ENCODE measurements at places on chromosomes 4 and X.

DNA sequence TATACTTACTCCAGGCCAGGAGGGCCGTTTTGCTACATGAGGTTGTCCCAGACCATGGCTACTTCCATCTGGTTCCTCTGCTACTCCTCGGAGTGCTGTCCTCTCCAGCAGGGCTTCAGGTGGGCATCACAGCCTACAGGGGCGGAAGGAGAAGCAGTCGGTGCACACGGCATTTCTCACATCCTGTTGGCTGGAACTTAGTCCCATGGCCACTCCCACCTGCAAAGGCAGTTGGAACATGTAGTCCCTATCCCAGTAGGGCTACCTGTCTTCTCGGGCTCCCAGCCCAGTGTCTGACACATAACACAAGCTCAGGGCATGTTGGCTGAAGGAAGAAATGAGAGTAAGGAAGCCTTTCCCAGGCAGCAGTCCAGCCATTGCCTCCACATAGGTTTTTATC lies 7.7 kb upstream of the STK32B start:
- DNase-seq = no peak

- peak; percentile 93 for DNase-seq
Observed at GRCh38 chr4:158020176-158020575, 152.6 kb downstream of the GASK1B start.

DNA sequence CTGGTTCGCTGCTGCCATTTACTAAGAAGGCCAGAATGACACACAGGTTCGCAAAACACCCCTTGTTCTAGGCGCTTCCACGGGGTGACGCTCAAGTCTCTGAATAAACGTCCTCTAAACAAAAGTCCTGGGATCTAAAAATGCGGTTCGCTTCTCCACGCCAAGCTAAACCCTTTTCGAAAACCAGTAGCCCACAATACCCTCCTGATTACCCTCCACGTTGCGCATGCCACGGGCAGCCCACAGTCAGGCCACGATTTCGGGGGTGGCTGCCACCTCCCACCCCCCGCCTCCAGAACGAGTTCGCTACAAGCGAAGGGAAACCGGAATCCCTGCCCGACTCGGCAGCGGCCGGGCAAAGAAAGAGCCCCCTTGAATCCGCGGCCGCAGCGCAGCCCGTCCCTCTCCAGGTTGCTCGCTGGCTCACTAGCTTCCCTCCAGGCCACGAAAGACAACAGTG lies 423 bp downstream of the RPL39 start:
- DNase-seq = peak; percentile 36

- DNase-seq = peak; percentile 25
Observed at GRCh38 chr4:180947425-180947824, 1295.8 kb upstream of the TENM3 start.

GRCh38 chr4:157057218-157057617 lies 18.7 kb upstream of the GLRB start:
- DNase-seq = peak; percentile 42

DNA sequence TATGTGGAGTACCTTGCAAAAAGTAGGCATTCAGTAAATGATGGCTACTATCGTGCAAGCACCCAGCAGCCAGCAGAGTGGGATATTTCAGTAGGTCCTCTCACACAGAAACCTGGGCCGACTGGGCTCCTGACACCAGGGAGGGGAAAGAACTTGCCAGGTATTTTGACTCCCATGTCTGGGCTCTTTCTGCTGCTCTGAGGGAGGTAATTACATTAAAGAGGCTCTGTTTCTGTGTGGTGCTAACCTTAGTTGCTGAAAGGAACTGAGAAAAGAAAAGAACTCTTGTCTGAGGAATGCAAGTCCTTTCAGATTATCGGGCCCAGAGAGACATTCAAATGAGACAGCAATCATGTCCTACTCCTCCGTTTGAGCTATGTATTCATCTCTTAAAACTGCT lies 175.8 kb upstream of the MTMR8 start:
- no peak for DNase-seq

GRCh38 chr4:152957437-152958171 lies 21.5 kb downstream of the FHDC1 start:
- peak; percentile 8 for DNase-seq

DNA sequence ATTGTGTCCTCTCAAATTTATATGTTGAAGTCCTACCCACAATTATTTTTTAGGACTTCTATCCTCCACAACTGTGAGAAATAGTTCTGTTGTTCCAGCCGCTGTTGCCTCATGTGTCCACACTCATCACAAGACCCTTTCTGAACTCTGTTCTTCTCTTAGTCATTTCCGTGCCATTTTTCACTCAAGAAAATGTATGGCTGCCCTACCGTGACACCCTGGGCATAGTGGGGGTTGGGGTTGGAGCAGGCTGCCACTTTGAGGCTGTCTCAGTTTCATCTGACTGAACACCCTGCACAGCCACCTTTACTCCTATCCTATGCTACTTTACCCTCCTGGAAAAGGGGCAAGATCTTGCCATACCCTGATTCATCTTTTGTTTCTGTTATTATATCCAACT lies 319.1 kb downstream of the TENM3 start:
- no peak for DNase-seq

DNA sequence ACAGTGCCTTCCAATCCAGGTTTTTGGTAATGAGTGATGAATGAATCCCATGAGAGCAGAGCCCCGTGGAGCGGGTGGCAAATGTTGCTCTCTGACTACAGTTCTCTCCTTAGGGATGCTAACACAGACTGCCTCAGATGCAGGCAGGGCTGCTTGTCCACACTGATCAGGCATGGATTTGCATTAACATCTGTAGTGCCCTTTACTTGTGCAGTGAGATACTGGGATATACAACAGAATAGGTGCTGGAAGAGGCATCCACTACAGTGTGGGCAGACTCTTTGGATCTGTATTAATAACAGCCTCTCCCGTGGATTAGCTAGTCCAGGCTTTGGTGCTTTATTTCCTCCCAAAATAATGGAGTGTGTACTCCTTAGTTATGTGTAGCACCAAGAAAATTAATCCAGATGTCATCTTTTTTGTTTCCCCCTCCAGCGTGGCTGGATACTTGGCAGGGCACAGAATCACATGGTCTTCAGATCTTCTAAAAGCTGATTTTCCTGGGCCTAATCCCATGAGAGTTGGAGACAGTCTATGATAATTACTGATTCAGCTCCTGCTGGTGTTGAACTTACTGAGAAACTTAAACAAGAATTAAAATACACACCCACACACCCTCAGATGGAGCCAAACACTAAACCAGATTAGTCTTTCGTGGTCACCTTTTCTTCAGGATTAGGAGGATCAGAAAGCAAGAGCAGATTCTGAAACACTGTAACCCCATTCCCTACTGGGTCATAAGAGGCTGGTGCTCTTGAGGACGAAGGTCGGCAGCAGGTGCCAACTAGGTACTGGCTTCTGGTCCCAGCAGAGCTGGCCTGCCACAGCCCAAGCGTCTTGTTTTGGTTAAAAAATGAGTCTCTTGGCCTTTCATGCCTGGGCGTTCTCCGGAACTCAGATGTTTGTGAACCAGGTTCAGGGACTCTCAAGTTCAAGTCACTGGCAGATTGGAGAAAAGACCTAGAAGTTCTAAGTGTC lies 23.1 kb upstream of the NAP1L5 start:
- DNase-seq = no peak

DNA sequence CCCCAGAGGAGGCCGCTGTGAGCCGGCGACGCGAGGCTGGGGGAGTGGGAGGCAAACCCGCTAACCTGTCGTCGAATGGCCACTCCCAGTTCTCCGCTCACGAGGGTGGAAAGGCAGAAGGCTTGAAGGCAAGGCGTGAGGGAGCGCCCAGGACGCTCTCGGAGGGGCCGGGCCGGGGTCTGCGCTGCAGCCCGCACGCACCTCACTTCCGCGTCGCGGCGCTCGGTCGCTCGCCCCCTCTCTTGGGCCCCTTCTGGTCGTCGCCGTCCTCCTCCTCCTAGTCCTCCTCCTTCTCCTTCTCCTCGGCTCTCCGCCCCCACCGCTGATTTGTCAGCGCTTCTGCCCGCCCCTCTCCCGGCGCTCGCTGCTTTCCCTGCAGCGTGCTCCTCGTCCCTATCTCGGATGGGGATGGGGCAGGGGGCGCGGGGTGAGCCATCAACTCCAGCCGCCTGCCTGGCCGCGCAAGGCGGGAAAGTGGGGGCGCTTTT lies at the start of gene SNCA:
Gene SNCA, minus strand, starts transcription at position 265 of the 488 bp plus-strand sequence. CDS start 1,494 bp downstream, outside the sequence.
- peak; percentile 42 for DNase-seq

- DNase-seq = no peak
Observed at GRCh38 chr4:7710576-7711306, 228.9 kb downstream of the AFAP1 start.

GRCh38 chr4:139957065-139957464 lies 196.9 kb downstream of the MAML3 start:
- no peak for DNase-seq

GRCh38 chr4:40915318-40916217 lies 165.8 kb downstream of the NSUN7 start:
- DNase-seq = peak; percentile 64

DNA sequence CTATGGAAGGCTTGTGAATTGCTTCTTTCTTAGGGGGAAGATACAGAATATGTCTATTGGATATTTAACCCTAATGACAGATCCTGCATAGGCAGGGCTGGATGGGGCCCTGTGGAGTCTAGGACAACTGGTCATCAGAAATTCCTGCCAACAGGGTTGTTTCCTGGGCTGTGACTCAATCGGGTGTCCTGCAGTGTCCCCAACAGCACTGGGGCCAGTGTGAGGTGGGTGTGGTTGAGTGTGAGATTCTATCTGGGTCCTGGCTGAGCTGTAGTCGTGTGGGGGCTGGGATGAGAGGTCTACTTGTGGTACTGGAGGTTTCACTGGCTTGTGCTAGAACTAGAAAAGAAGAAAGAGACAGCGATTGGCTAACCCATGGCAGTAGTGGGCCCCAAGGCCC lies 87.3 kb upstream of the WDR1 start:
- no peak for DNase-seq

DNA sequence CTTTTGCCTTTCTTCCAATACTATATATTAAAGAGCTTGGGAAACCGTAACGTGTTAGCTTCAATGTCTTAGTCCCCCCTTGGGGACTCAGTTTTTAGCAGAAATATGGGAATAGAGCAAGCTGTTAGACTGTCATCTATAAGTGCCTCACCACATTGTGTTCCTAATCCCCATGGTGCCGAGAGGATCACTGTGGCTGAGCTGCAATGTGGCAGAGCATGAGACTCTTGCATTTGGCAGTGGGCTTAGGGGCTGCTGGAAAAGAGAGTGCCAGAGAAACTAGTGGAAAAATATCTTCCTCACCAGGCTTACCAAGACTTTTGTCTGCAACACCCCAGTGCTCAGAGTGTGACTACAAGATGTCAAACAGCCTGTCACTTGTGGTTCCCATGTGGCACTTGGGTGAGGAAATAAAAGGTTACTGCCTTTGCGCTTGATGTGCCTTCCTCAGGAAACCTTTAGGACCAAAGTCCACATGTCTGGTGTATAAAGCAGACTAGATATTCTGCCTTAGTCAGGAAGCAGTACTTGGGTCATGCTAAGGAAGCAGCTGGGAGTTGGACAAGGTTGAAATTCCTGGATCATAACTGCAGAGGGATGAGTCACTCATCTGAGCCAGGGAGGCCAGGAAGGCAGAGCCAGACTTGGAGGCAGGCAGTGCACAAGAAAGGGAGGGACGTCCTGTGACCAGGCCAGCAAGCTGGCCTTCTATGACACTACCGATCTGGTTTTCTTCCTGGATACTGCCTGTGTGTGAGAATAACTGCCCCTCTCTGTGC lies 9.7 kb upstream of the MAGEA4 start:
- DNase-seq = peak; percentile 93

GRCh38 chrX:68934922-68935321 lies 106.1 kb downstream of the EFNB1 start:
- DNase-seq = no peak

DNA sequence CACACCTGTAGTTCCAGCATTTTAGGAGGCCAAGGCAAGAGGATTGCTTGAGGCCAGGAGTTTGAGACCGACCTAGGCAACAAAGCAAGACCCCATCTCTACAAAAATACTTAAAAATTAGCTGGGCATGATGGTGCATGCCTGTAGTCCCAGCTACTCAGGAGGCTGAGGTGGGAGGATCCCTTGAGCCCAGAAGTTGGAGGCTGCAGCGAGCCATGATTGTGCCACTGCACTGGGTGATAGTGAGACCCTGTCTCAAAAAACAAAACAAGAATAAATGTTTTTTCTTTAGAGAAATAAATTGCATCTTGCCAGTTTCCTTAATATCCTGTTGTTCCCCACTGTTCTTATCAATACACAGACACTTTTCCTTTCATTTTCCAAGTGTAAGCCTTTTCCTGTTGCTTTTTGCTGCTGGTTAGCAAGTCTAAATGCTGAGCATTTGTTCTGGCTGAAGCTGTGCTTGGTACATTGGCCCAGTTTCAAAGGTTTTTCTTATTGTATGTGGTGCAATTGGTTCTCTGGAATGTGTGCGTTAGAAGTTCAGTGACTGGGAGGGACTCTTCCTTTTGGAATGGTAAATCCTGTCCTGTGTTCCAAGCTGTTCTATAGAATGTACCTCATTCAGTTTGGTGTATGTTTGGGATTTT lies 98.2 kb downstream of the AFF1 start:
- peak; percentile 62 for DNase-seq

DNA sequence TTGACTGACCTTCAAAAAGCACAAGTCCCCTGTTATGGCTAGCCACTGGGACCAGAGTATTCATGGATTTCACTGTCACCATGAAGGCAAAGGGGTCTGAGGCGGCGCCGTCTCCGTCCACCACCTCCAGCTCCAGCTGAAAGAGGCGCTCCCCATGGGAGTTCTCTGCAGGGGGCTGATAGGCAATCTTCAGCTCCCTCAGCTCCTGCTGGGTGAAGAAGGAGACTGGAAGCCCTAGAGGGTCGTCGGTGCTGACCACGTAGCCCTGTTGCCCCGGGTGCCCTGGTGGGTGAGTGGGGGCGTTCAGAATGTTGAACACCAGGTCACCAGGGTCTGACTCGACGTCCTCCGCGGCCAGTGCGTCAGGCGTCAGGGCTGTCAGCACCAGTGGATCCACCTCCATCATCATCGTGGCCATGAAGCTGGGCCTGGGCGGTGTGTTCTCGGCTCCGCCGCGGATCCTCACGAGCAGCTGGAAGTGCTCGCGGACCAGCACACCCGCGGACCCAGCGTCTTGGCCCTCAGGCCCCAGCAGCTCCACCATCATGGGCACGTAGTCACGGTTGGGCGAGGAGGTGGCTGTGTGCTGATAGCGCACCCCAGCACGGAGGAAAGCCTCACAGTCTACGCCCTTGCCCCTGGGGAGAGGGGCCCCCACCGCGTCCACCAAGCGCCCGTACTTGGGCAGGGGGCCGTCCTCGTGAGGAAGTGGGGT lies 987 bp downstream of the FREM3 start:
- DNase-seq = no peak

DNA sequence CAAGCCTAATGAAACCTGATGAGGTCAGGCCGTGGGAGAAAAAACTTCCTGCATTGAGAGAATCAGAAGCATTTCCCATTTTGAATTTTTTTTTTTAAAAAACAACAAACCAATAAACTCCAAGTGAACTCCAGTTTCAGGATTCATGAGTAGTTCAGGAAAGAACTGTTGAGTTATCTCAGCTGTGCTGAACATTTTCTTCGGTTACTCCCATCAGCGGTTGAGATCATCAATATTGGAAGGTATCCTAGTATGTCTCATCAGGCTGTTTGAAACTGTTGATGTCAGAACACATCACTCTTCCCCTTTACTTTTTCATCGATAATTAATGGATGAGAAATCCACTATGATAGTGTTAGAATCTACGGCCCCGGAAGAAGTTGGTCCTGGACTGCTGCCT lies 82.4 kb upstream of the ADGRG2 start:
- DNase-seq = no peak

- no peak for DNase-seq
Observed at GRCh38 chrX:78527818-78528217, 131.3 kb downstream of the RTL3 start.

- no peak for DNase-seq
Observed at GRCh38 chrX:24466025-24466424, 939 bp downstream of the PDK3 start.

GRCh38 chrX:10676235-10676957 lies 56.0 kb upstream of the MID1 start:
- no peak for DNase-seq
